ENCODE measurements at places on chromosomes 6 and 20.

- no peak for DNase-seq
Measured at GRCh38 chr6:81731814-81732213, 20.7 kb downstream of the TENT5A start.

DNA sequence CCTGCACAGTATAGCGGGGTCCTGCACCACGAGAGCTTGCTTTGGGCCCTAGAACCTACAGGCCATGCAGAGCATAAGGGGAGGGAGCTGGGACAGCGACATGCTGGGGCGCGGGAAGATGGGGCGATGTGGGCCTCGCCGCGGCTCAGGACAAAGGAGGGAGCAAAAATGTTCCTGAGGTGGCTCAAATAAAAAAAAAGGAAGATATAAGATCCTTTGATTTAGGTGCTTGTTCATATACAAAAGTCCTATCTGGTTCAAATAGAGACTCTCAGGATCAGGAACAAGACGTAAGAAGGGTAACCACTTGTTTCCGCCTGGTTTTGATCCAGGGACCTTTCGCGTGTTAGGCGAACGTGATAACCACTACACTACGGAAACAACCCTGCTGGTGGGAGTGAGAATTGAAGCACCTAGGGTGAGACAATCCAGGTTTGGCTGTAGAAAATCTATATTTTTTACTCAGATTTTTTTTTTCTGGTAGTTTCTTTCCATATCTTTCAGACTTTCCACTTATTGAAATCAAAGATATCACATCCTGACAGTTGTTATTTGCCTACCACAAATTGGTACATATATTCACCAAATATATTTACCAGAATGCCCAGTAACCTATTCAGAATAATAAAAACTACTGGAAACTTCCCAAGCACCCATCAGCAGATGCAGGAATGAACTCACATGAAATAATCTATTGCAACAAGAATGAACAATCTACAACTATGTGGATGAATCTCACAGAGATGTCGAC lies 177.9 kb upstream of the ZNF184 start:
- DNase-seq = no peak

- DNase-seq = no peak
Measured at GRCh38 chr6:57298741-57299140, 18.7 kb upstream of the PRIM2 start.

DNA sequence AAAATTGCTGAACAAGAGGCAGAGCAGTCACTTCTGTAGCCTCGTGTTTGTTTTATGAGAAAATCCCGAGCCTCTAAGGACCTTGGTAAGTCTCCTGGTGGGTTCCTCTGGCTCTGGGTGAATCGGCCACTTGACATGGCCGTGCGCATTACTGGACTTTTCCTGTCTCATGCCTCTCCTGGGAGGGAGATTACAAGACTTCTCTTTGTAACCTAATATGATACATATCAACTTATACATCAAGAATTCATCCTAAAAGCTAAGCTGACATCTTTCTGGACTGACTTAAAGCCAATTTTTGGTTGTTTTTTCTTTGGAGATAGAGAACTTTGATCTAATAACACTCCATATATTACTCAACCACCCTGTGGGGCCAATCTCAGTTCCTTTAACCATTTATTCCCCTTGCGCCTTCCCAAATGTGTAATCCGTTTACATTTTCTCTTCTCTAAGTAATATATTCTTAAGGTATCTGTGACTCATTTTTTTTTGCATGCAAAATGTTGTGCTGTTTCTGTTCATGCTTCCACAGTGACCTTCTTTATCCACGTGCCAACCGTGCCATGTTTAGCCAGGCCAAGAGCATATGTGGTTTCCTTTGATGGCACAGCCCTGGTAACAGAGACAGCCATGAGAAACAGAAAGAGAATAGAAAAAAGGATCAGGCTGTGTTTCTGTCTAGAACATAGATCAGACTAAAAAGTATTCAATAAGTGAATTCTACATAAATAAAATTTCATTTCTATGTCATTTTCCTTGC lies 47.5 kb upstream of the JAG1 start:
- DNase-seq = no peak

DNA sequence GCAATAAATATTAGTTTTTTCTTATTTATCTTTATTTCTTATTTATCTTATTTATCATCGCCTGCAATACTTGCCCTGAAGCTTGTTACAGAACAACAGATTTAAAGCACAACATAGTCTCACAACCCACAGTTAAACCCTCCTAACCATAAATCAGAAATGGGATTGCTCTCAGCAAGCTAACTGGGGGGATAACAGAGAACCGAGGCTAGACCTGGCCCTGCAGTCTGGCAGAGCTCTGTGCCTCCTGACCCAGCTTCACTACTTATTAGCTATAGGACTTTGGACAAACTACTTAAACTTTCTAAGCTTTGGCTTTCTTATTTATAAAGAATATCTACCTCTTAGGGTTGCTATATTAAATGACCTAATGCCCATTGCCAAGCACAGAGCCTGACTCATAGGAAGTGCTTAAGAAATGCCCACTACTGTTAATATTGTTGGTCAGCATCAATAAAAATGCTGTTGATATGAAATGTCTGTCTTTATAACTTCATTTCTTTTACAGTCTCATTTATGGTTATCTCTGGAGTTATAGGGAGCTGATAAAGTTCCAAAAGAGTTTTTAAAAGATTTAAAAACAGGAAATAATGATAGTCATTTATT lies 87.9 kb upstream of the BEND6 start:
- no peak for DNase-seq

DNA sequence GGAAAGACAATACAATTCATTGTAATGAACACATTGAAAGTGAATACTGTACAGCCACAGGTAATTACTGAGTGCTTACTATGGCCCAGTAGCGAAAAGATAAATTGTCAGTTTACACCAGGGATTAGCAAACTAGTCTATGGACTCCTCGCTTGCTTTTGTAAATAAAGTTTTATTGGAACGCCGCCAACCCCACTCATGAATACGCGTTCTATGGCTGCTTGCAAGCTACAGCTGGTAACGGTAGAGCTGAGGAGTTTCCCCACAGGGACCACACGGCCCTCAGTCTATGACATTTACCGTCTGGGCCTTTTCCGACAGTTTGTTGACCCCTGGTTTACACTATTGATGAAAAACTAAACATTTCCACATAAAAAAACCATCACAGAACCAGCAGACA lies 24.2 kb downstream of the LAMA5 start:
- no peak for DNase-seq

GRCh38 chr20:45408646-45409213 lies 641 bp downstream of the DBNDD2 start:
- DNase-seq = no peak

DNA sequence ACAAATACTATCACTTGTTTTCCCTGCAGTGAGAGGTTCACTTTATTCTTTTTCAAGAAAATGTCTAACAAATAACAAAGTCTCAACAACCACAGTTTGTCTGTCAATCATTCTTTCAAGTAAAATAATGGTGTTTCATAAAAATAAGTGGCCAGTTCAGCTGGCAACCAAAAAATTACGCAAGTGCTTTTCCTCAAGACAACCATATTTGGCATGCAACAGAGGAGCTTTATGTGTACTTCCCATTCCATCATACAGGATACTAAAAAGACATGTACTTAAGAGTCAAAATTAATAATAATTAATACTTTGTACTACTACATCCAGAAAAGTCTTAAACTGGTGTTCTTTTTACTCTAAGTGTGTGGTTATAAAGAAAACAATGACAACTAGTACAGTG lies 34.6 kb downstream of the ATG5 start:
- DNase-seq = no peak

GRCh38 chr6:104887350-104887749 lies 27.6 kb upstream of the HACE1 start:
- DNase-seq = no peak

DNA sequence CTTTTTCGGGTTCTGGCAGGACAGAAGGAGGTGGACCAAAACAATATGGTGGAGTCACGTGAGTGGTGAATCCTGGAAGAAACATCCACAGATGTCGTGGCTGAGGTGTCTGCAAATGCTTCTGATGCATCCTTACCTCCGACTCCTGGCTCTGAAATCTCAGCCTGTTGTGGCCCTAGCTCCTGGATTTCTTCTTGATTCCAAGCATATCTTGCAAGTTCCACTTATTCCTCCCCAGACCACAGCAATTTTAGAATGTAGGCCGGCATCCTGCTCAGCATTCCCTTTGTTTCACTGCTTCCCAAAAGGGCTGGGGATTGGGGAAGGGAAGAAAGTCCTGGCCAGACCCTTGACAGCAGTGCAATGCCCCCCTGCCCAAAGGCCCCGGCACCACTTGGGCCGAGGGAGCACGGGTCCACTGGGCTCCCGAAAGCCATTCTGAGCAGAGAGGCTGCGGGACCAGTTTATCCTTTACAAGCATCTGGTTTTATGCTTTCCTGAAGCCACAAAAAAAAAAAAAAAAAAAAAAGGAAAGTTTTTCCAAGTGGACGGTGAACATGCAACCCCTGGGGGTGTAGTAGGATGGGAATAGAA lies 200.9 kb upstream of the RNF24 start:
- DNase-seq = no peak

- DNase-seq = no peak
Measured at GRCh38 chr20:17676942-17677341, 5.1 kb downstream of the RRBP1 start.

DNA sequence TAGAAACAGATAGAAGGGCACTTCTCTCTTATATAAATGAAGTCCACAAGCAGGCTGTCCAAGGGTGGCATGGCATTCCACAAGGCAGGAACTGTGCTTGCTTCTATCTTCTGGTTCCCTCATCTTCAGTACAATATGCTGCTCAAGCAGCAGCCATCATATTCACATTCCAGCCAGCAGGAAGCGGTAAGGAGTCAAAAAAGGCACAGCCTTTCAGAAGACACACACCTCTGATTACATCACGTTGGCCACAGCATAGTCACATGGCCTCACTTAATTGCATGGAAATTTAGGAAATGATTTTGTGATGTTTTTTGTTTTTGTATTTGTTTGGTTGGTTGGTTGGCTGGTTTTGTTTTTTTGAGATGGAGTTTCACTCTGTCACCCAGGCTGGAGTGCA lies 19.0 kb downstream of the REM1 start:
- DNase-seq = no peak

- DNase-seq = no peak
Measured at GRCh38 chr6:150352321-150353296, 16.2 kb upstream of the IYD start.

Data from cerebellar nuclear complex (tissue), 1 donor.